ENCODE measurements at places on chromosomes 4 and X.

- DNase-seq: no peak
Measured at GRCh38 chrX:22985958-22986357, 13.8 kb upstream of the DDX53 start.

DNA sequence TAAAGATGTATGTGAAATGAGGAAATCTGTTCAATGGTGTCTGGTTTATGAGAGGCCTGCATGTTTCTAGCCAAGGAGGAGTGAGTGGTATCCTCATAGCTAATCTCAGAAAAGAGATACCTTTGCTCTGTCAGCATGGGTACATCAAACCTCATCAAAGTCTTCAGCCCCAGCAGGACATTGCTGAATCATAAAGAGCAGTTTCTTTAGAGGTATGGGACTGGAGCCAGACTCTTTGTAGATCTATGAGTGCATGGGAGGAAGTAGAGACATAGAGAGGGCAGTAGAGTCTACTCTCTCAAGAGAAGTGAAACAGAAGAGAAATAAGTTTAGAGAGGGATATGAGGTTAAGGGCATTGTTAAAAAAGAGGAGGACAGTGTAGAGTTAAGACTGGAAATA, 1950.9 kb downstream of the ARAP2 start:
- DNase-seq: no peak

GRCh38 chrX:31679861-31680260, 608.0 kb upstream of the FTHL17 start:
- no peak for DNase-seq

DNA sequence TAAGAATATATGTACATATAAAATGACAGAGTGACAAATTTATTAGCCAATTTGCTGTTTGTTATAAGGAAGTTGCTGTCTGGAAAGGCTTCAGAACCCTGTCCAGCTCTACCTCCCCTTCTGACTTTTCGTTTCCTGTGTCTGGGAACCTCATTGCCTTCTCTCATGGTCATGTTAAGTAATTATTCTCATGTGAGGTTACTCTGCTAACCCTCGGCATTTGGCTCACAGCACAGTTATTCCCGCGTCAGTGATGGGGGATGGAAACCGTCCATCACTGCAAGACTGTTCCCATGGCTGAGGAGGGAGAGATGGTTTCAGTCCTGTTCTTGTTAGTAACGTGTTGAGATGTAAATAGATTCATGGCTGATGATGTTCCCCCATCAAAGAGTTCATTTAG, 11.9 kb downstream of the EDNRA start:
- no peak for DNase-seq

DNA sequence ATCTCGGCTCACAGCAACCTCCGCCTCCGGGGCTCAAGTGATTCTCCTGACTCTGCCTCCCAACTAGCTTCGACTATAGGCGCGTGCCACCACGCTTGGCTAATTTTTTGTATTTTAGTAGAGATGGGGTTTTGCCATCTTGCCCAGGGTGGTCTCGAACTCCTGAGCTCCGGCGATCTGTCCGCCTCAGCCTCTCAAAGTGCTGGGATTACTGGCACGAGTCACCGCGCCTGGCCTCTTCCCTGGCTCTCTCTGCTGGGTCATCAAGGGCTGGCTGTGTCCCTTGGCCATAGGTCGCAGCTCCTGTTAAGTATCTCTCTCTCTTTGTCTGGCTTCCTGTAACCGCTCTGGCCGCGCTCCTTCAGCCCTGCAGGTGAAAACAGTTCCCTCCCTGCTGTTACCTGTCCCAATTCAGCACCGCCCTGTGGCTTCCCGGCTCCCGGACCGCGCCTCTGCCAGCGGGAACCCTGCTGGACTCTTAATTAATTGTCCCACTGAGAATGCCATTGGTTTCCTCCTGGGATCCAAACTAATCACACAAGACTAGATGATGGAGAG, 1.3 kb upstream of the RGS12 start:
- DNase-seq: no peak

- peak; percentile 68 for DNase-seq
Measured at GRCh38 chr4:1746265-1746691, 25.0 kb downstream of the TACC3 start.

DNA sequence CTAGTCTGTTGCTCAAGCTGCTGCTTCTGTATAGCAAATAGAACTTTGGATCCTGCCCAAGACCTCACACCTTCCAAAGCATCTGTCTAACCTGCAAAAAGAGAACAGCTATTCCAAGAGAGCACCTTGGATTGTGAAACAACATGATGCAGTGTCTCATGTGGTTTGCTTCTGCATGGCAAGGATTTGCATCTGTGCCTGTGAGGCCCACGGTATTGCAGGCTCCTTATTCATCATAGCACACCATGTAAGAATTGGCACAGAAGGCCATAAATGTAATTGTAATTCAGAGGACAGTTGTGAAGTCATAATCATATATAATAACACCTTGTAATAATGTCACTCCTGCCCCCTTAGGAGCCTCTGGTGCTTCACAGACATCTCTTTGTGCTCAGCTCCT, 147.1 kb downstream of the ZNF674 start:
- no peak for DNase-seq

DNA sequence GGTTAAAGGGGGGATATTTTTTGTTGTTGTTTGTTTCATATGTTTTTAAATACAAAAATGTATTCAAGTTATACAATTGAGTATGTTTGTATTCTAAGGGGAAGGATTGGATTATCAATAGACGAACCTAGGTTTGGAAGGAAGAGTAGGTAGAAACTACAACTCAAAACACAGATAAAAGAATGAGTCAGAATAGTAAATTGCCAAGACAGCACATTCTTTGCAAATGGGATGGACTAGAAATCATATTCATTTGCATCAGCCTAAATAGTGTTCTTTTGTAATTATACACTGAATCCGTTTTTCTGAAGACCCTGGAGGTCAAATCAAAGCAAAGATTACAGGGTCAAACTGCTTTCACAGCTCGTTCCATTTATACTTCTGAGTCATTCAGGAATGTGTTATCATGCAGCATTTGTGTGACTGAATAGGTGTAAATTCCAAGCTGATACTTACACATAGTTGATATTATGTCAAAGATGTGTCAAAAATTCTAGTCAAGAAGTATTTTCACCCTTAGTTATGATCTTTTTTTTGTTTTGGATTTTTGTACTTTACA, 273.3 kb upstream of the FAT4 start:
- no peak for DNase-seq

DNA sequence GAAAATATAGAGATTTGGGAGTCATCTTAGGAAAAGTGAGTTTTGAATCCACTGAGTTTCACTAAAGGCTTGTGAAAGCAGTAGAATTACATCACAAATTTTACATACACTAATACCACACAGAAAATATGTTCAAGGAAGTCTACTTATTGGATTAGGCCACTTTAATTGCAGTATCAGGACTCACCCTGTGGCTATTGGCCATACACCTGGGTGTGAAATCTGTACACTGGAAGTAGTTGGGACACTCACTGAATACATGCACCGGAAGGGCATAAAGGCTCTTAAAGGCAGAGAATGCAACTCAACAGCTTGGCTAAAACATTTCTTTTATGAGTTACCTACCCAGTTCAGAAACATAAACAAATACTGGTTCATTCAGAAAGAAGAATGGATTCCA, 19.8 kb downstream of the MAOB start:
- no peak for DNase-seq

DNA sequence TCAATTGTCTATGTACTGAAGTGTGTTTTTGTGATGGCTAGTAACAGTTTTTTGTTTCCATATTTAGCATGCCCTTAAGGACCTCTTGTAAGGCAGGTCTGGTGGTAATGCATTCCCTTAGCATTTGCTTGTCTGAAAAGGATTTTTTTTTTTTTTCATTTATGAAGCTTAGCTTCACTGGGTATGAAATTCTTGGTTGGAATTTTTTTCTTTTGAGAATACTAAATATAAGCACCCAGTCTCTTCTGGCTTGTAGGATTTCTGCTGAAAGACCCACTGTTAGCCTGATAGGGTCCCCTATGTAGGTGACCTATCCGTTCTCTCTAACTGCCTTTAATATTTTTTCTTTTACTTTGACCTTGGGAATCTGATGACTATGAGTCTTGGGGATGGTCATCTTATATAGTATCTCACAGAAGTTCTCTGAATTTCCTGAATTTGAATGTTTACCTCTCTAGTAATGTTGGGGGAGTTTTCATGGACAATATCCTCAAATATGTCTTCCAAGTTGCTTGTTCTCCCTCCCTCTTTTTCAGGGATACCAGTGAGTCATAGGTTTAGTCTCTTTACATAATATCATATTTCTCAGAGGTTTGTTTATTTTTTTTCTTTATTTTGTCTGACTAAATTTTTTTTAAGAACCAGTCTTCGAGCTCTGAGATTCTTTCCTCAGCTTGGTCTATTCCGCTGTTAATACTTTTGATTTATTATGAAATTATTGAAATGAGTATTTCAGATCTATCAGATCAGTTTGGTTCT, 157.1 kb upstream of the PGRMC2 start:
- no peak for DNase-seq
